ENCODE measurements at places on chromosomes 6 and 20.

- no peak for DNase-seq
Observed at GRCh38 chr6:55902796-55903195, 27.4 kb upstream of the BMP5 start.

GRCh38 chr6:31187780-31188194 is 17.3 kb upstream of the POU5F1 start:
- DNase-seq: no peak

DNA sequence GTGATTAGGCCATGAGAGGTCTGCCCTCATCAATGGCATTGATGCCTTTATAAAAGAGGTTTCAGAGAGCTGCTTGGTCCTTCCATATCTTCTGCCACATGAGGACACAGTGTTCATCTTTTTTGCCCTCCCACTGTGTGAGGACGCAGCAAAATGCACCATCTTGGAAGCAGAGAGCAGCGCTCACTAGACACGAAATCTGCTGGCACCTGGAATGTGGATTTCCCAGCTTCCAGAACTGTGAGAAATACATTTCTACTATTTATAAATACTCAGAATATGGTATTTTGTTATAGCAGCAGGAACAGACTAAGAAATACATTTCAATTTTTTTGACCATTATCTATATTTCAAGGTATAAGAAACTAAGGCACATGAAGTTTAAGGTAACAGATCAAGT is 24.9 kb downstream of the SLC35F1 start:
- no peak for DNase-seq

DNA sequence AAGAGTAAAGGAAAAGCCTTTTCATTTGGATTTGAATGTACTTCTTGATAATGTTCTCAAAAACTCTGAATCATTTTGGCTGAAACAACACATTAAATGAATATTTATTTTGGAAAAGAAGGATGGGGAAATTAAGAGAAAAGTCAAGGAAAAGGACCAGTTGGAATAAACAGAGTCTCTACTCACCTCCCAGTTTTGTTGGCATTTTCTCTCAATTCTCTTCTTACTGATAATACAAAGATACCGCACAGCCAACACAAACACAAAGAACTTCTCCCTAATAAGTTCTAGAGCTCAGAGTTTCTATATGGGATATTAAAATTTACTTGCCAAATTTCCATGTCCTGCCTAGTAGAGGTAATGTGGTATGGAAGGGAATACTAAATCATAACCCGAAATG is 13.1 kb downstream of the EPM2A start:
- DNase-seq: no peak

DNA sequence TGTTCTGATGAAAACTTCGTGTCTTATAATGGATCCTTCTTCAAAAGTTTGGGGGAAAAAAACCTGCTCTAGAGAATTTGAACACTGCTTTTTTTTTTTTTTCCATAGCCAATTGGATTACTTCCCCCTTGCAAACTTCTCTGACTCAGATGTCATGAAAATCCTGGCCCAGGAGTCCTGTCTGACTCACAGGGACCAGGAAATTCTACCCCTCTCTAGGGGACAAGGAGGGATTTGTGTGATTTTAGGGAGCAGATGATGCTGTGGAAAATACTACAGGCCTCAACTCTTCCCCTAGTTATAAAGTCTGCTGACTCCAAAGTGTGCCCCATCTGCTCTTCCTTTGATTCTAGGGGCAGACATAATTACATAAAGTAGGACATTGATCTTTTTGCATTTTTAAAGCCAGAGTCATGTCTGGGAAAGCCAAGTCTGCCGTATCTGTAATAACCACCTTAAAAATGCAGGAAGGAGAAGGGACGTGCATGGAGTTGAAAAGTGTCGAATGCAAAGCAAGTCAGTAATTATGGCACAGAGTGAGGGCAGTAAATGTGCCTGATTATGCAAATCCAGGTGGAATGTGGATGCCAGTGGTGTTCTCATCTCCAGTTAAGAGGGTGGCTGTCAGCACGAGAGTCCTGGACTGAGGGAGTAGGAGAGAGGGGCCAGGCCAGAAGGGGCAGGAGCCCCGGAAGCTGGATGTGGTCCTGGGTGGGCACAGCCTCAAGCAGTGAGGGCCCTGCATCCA is 144.3 kb upstream of the SULF2 start:
- no peak for DNase-seq

Data from omental fat pad (tissue), 4 donors.